Stimulated activated CD8-positive, alpha-beta memory T cell treated with anti-CD3 and anti-CD28 coated beads, Interleukin-15, amount 100 ng/mL, for 1 hour (primary cell): ENCODE measurements at places on chromosomes 2 and 18.

DNA sequence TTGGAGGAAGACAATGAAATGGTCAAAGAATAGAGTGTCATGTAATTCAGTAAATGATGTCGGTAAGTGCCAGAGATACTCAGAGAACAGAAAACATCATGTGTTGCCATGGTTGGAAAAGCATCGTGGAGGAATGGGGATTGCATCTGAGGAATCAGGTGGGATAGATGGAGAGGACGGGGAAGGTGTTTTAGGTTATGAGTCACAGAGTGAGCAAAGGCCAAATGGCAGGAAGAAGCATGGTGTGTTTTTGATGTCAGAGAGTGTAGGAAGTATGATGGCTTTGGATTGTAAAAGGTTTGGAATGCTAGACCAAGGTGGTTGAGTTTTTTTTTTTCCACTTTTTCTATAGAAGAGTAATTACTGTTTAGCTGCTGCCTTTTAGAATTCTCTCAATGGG is 27.5 kb upstream of the CD28 start:
- no peak for DNase-seq

DNA sequence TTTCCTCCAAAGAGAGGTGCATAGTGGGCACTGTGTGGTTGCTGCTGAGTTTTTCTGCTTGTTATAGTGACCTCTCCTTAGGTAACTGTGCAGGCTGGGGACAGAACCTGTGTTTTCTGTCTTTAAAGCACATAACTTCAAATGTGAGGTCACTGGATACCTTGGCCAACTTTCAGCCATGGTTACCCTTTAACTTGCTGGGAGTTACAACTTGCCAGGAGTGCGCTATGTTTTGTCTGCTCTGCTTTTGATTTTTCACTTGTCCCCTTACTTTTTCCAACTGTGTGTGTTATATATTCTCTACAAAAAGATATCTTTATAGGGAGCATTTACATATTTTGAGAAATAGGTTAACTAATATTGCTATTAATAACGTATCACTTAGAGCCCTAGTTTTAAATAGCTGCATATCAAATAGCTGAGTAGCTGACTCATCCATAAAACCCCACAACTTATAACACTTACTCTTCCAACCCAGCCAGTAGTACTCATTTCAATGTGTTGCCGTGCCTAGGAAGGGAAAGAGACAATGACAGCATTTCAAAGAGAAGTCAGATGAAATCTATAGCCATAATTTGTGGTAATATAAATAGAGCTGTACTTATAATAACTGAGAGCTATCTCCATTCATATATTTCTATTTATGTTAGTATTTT is 51.6 kb downstream of the DPP4 start:
- no peak for DNase-seq

- DNase-seq = no peak
These were observed 165.9 kb downstream of the ZFP36L2 start for GRCh38 chr2:43060390-43061016.

DNA sequence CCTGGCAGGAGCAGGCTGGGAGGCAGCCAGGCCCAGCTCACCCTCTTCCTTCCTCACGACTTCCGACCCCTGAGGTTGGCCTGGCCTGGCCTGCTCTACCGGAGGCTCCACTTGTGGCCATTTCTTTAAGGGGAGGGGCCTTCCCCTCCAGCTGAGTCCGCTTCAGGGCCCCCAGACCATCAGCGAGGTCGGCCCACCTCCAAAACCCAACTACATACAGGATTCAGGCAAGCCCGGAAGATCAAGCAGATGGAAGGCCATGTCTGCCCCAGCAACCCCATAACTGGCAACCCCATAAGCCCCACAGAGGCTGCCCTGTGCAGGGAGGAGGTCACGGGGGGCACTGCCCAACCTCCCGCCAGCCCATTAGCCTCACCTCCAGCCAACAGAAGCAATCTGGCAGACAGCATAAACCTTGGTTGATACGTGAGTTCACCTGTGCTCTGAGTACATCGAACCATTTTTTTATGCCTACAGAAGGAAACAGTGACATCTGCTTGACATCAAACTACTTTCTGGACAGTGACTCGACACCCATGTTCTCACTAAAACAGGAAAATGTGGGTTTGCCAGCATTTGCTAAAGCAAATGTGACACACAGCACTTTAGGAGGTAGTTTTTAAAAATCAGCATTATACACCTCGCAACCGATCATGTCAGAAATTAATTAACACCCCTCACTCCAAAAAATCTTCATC is 98.9 kb downstream of the EIPR1 start:
- DNase-seq = no peak

- no peak for DNase-seq
These were observed 32.7 kb upstream of the ABCA12 start for GRCh38 chr2:215171151-215171550.

GRCh38 chr2:2688254-2688653 is 357.2 kb upstream of the MYT1L start:
- DNase-seq = no peak

- no peak for DNase-seq
These were observed 86.8 kb upstream of the NEDD4L start for GRCh38 chr18:57957210-57957609.

DNA sequence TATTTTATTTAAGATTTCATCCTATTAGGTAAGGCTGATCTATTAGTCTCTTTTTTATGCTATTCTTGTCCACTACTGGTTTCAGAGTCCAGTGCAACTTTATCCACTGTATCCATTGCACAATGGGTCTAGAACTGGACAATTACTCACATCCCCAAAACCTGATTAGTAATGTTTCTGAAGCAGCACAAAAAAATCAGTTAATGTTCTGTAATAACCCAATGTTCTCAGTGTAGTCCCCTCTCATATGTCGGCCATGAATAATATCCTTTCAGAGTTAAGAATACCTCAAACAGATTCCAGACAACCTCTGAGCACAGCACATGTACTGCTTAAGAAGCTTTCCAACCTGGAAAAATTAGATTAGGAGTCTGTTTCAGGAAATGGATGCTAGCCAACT is 29.7 kb downstream of the MGAT4A start:
- DNase-seq = no peak

GRCh38 chr2:36701391-36701795 is 4.9 kb downstream of the VIT start:
- DNase-seq = no peak

GRCh38 chr2:20424300-20425290 is 22.3 kb upstream of the RHOB start:
- DNase-seq = no peak

DNA sequence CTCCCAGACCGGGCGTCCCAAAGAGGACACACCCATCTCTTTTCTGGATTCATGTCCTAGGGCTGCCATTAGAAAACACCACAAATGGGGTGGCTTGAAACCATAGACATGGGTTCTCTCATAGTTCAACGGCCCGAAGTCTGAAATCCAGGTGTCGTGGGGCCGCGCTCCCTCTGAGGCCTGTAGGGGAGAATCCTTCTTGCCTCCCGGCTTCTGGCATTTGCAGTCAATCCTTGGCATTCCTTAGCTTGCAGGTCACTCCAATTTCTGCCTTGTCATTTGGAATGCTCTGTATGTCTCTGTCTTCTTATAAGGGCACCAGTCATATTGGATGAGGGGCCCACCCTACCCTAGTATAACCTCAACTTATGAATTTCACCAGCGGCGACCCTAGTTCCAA is 65.1 kb downstream of the CYB5A start:
- no peak for DNase-seq

- no peak for DNase-seq
These were observed 103.9 kb upstream of the HS6ST1 start for GRCh38 chr2:128422571-128422970.

DNA sequence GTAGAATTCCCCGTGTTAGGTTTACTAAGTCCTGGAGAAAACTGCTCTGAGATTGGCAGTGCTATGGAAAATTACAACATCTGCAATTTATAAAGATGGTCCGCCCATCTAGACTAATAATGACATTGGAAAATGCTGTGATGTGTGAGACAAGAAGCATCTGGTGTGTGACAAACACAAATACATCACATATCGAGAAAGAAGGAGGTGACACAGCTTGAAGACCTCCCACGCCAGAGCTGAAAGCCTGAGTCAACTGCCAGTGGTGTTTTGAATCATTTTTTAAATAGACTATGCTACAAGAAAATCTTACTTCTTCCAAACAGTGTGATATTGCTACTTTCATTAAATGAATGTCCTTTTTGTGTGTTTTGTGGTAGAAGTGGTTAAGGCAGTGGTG is 8.6 kb upstream of the ANO7 start:
- no peak for DNase-seq

DNA sequence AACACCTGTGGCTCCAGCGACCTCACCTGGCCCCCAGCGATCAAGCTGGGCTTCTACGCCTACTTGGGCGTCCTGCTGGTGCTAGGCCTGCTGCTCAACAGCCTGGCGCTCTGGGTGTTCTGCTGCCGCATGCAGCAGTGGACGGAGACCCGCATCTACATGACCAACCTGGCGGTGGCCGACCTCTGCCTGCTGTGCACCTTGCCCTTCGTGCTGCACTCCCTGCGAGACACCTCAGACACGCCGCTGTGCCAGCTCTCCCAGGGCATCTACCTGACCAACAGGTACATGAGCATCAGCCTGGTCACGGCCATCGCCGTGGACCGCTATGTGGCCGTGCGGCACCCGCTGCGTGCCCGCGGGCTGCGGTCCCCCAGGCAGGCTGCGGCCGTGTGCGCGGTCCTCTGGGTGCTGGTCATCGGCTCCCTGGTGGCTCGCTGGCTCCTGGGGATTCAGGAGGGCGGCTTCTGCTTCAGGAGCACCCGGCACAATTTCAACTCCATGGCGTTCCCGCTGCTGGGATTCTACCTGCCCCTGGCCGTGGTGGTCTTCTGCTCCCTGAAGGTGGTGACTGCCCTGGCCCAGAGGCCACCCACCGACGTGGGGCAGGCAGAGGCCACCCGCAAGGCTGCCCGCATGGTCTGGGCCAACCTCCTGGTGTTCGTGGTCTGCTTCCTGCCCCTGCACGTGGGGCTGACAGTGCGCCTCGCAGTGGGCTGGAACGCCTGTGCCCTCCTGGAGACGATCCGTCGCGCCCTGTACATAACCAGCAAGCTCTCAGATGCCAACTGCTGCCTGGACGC is 4.9 kb downstream of the GPR35 start:
- DNase-seq = no peak

DNA sequence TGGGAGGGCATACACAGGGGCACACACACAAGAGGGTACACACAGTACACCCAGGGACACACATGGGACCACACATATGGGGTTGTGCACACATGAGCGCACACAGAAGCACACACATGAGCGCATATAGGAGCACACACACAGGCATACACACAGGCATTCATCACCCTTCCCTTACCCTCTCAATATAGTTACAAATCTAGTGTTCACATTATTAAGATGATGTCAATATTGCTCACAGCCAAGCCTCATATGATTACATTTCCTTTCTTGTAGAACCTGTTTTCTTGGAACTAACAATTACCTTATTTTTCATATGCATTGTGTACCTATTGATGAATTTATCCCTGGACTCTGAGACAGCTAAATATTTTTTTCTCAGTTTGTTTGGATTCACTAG is 156.7 kb downstream of the FHOD3 start:
- no peak for DNase-seq

GRCh38 chr2:53562407-53562806 is 205.2 kb upstream of the CHAC2 start:
- DNase-seq = no peak

- DNase-seq = no peak
These were observed 26.8 kb downstream of the SMAD7 start for GRCh38 chr18:48923746-48924629.

DNA sequence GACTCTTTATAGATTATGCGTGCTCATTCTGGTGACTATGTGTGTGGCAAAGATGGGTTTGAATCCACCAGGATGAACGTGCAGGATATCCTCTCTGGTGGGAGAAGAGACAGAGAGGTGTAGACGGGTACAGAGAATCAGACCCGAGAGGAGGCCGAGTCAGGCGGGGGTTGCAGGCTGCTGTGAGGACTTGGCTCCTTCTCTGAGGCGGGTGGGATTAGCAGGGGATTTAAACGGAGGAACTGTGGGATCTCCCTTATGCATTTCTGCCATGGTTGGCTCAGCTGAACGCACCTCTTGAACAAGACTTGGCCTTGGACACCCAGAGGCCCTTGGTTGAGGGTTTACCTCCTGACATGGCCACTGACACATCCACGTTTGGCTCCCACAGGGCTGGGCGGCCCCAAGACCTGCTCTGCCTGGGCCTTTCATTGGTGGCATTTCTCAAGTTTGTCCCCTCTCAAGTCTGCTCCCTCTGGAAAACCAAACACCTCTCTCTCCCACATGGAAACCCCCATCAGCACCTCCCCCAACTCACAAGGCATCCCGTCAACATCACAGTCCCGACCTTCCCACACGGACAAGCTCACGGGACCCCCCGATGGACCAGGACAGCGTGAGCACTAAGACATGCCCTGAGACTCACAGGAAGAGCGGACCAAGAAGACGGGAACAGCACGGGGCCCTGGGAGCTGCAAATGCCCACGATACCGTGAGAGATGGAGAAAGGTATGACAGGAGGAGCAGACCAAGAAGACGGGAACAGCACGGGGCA is 158.3 kb downstream of the RTP5 start:
- no peak for DNase-seq

- no peak for DNase-seq
These were observed 14.4 kb downstream of the MTERF4 start for GRCh38 chr2:241087420-241088268.

DNA sequence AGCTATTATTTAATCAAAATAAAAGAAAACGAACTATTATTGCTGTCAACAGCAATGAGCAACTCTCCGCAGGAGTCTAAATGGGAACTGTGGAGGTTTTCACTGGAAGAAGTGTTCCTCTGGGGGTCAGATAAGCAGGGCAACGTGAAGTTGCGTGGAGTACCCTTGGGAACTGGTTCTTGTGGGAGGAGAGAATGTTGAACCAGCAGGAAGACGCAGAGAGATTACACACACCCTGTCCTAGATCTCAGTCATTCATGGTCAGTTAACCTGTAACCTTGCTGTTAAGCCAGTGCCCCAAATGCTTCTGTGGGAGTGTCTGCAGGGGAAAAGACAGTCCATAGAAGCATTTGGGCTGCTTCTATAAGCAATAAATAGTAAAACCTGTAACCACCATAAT is 20.4 kb upstream of the CABLES1 start:
- DNase-seq = no peak

DNA sequence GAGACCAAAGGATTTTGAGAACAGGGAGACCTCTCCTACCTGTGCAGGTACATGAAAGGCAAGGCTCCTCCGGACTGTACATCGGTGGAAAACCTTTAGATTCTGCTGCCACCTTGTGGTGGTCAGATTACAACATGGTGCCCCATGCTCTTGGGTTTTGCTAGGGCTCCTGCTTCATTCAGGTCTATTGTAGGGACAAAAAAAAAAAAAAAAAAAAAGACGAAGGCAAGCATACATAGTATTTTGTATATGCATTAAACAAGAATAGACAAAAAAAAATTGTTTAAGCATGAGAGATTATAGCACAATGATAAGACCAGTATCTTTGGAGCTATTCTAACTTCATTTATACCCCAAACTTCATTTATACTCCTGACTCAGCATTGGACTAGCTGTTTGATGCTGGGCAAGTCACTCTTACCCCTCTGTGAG is 27.4 kb upstream of the SPR start:
- DNase-seq = peak; percentile 37
